Activated CD8-positive, alpha-beta memory T cell treated with anti-CD3 and anti-CD28 coated beads for 24 hours (primary cell): ENCODE measurements at places on chromosomes 2 and 18.

GRCh38 chr18:22467760-22468553, 50.2 kb upstream of the CTAGE1 start:
- no peak for DNase-seq

DNA sequence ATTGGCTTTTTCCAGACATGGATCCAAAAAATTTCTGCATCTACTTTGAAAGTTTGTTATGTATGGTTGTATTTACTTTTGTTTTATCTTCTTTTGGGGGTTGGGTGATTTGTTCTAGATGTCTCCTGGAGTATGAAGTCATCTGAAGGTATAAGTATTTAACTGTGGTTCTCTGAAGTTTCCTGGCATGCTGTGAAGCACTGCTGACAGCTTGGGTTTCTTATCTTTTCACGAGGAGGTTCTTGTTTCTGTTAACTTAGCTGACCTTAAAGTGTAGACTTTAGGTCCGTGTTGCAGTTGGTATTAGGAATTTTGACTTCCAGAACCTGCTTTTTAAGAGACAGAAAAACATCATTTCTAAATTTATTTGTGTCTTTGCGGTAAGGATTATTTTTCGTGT, 15.9 kb downstream of the GLS start:
- no peak for DNase-seq

DNA sequence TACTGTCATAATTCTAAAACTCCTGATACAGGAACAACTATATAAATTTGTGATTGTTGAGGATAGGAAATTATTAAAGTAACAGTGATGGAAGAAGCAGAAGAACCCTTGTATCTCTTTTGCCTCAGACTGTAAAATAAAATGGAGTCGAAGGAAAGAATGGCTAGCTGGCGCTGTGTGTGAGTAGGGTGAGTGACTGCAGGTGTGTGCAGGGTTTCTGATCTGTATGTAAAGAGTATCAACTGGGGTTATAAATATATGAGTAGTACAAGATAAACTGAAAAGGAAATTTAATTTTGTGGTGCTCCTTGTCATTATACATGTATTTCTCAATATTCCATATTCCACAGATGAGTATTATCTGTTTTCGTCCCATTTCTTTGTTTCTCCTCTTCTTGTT, 15.2 kb downstream of the POLI start:
- no peak for DNase-seq

- DNase-seq = no peak
These were observed 131.3 kb downstream of the INHBB start for GRCh38 chr2:120477198-120477597.

- no peak for DNase-seq
These were observed 81.2 kb upstream of the LTBP1 start for GRCh38 chr2:32865399-32866068.

- no peak for DNase-seq
These were observed 301.7 kb downstream of the PAX3 start for GRCh38 chr2:221997100-221997499.

GRCh38 chr18:66457245-66457644, 146.6 kb downstream of the CDH19 start:
- no peak for DNase-seq

DNA sequence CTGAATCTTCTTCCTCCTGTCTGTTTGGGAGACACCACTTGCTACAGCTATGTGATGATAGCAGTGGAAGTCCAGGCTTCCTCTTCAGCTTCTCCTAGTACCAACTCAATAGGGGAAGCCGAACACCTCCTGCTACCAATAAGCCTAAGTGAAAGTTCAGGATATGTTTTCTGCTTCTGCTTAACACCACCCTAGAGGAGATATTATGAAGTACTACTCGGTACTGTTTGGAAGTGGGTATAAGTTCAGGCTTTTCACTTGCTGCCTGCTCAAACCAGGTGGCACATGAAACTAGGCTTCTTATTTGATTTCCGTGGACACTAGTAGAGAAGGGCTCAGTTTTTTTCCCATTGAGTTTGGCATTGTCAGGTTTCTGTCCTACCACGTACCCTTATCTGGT, 99.8 kb downstream of the PTPN4 start:
- no peak for DNase-seq

DNA sequence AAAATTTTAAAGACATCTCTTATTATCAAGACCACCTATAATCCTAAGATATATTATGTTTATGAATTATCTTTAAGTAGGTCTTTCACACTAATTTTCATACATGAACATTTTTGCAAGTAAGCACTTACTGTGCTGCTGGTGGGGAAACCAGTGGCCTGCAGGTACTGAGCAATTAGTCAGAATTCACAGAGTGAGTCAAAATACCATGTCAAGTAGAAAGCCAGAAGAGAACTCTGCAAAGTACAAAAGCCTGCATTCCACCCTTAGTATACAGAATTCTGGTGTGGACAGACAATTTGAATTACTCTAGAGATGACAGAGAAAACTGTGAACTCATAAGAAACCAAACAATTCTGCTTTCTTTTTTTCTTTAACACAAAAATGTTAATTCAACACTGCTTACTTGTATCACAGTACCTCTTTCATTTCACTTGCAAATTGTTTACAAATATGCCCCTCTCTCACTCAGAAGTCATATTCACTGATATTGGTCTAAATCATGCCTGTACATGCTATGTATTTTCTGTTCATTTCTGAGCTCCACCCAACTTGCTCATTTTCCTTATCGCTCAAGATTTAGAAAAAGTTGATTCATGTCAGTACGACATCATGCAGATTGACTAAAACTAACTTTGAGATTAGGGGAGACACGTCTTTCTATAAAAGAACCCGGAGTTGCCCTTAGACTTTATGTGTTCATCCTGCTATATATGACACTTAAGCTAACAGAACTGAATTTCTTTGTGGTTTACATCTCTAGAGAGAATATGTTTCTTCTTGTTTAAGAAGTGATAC, 182.9 kb downstream of the IKZF2 start:
- no peak for DNase-seq

- peak; percentile 61 for DNase-seq
These were observed 117.6 kb downstream of the SMAD7 start for GRCh38 chr18:48832938-48833700.

DNA sequence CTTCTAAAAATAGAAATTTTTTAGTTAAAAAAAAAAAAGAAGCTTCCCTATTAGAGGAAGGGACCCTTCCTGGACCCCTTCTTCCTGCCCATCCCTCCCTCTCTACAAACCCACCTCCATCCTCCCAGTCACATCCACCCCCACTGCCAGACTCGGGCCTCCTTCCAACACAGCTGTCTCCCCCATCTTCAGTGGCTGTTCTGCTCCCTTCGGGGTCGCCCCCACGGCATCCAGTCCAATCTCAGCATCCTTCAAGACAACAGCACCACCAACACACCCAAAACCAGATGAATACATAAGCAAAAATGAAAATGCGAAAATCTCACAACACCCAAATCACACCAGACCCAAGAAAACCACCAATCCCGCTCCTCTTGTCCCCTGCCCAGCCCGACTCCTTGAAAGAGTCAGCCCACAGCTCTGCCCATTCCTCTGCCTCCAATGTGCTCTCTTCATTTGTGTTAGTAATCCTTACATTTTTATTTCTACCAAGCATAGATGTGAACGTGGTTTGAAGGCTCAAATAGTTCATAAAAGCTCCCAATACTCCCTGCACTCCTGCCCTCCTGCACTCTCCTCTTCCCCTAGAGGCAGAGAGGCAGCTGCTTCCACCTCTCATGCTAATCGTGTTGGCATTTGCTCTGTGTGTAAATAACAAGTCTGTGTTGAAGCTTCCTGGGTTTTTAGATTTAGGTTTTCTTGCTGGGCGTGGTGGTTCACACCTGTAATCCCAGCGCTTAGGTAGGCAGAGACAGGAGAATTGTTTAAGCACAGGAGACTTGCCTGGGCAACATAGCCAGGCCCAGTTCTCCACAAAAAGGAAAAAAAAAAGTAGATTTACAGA, 37.0 kb downstream of the MAL start:
- peak; percentile 49 for DNase-seq

DNA sequence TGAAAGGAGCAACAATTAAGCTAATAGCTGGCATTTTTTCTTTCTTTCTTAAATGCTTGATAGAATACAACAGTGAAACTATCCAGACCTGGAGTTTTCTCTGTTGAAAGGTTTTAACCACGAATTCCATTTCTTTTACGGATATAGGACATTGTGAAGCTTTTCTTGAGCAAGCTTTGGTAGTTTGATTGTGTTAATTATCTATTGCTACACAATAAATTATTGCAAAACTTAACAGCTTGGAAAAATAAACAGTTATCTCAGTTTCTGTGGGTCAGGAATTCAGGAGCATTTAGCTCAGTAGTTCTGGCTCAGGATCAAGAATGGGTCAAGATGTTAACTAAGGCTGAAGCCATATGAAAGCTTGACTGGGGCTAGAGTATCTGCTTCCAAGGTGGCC, 11.7 kb downstream of the PHOSPHO2 start:
- DNase-seq = no peak

- no peak for DNase-seq
These were observed 28.3 kb downstream of the TNS1 start for GRCh38 chr2:217974389-217975005.

- DNase-seq = peak; percentile 44
These were observed 101.4 kb downstream of the PDCL3 start for GRCh38 chr2:100664021-100664755.

- DNase-seq = no peak
These were observed 46.7 kb downstream of the EML6 start for GRCh38 chr2:54770211-54770610.

- DNase-seq = no peak
These were observed 9.6 kb downstream of the PPP1R1C start for GRCh38 chr2:181995289-181995688.

DNA sequence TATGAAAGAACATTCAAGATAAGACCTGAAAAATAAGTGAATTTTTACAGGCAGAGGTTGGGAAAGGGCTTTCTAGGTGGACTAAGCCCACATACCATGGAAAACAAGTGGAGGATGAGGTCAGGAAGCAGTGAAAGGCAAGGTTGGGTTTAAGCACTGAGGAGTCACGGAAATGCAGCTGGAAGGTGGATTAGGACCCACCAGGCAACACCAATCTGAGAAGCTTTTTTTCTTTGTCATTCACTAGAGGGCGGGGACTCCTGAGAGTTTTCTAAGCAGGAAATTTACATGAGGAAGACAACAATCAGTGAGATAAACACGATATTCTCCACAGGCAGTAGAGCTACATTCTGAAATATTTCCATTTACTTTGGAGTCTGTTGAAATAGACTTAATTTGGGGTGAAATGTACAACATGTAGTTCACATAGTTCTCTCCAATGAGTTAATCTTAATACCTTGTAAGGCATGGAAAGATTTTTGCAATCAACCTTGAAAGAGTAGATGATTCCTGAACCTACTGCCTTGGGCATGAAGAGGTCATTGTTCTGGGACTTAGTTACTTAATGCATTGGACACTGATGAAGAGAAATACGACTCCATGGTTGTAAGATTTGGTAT, 40.7 kb downstream of the VIT start:
- no peak for DNase-seq

DNA sequence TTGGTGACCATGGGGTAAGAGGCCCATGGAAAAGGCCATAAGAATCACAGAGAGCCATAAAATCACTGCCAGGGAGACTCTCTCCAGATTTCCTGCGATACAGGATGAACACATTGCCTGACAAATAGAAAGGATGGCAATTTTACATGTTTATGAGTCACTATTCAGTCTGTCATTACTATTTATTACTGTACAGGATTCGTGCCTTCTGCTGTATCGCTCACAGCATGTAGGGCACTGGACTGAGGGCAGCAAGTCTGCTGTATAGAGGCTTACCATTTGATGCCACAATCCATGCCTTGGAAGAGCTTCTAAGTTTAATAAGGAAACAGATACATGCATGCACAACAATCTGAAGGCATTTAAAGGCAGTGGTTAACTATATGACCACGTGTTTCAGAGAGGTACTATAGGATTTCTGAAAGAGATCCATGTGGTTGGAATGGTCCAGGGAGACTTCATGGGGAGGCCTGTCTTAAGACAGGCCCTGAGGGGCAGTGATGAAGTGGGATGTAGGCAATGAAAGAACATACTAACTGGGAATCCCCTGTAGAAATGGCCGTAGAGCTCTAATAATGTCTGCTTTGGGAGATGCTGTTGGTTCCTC, 702.4 kb upstream of the RAB6C start:
- no peak for DNase-seq

GRCh38 chr2:16142383-16143361, 202.3 kb downstream of the MYCN start:
- no peak for DNase-seq

- DNase-seq = no peak
These were observed 2.1 kb downstream of the GREB1 start for GRCh38 chr2:11535899-11536344.

- DNase-seq = no peak
These were observed 237 bp downstream of the SLC39A6 start for GRCh38 chr18:36128907-36129299.

DNA sequence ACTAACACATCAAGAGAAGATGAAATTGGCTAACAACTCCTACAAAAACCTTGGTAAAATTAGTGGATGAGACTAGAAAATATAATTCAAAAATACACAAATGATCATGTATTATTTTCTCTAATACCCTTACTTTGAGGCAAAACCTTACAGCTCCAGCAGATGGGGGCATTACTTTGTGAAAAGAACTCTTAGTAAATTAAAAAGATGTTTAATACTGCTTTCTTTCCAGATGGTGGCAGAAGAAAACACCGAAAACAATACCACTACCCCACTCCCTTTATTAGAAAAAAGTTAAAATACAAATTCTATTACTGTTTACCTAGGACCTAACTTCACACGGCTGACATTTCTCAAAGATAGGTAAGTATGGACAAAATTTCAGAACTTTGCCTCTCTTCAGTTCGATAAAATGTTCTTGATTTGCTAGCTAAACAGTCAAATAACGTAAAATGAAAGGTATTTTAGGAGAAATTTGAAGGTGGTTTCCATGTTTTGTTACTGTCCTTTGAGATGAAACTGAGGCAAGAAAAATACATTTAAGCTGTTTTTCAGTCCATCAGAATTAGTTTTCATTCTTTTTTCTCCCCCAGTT, 30.6 kb downstream of the ORC4 start:
- no peak for DNase-seq

DNA sequence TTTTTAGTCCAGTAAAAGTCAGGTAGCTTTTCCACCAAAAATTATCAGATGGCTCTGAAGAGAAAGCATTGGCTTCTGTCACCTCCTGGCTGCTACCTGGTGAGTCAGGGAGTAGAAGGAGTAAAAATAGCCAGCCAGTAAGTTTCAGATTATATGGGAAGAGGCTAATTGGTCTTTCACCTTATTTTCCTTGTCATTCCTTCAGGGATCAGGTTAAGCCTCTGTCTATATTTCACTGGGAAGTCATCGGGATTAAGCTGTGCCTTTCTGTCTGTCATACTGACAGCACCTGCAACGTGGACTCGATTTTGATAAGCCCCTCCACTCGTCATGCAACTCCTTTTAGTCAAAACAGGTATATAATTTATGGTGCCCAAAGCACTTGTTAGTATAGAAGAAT, 380.7 kb upstream of the CELF4 start:
- DNase-seq = no peak
